H1 (cell line): ENCODE measurements at places on chromosomes 7 and 10. TPM values are rescaled to one million over a fixed set of nuclear protein-coding genes. Genes with fewer than 3 reads are reported as not detected.

DNA sequence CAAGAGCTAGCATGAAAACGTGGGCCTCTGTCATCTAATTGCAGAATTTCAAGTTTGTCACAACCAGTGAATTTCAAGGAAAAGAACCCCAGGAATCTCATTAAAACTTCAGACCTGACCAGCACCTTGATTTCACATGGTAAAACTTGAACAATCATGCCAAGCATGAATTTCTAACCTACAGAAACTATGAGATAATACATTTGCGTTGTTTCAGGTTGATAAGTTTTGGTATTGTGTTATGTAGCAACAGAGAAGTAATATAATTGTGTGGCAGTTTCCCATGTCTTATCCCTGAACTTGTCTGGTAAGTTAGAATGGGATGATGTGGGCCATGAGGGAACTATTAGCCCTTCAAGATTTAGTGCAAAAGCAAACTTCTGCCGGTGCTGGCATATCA, 530.1 kb downstream of the ANKRD7 start:
- no peak for DNase-seq

- DNase-seq = no peak
These were observed 9.1 kb upstream of the IDI2 start for GRCh38 chr10:1034758-1035157.

- DNase-seq = no peak
These were observed 706.9 kb upstream of the GHITM start for GRCh38 chr10:83432261-83433045.

GRCh38 chr10:16996530-16996964, 133.1 kb downstream of the CUBN start:
- DNase-seq = no peak

SHH gene
- not detected in 2 replicates for total RNA-seq

GRCh38 chr10:35607475-35608327, 2.6 kb downstream of the GJD4 start:
- DNase-seq = no peak

SORBS1 gene
- total RNA-seq = 35.0 and 36.3 TPM in 2 replicates
